Mesothelial cell of epicardium (in vitro differentiated cells): ENCODE measurements at places on chromosomes 16 and 17. TPM values are rescaled to one million over a fixed set of nuclear protein-coding genes. Genes with fewer than 3 reads are reported as not detected.

PPM1E gene
- total RNA-seq, result 0.31 to 0.32 TPM (median 0.31 TPM) in 3 replicates

CNGB1 gene
- 0.07 to 0.27 TPM (median 0.14 TPM) in 3 replicates for total RNA-seq

DNA sequence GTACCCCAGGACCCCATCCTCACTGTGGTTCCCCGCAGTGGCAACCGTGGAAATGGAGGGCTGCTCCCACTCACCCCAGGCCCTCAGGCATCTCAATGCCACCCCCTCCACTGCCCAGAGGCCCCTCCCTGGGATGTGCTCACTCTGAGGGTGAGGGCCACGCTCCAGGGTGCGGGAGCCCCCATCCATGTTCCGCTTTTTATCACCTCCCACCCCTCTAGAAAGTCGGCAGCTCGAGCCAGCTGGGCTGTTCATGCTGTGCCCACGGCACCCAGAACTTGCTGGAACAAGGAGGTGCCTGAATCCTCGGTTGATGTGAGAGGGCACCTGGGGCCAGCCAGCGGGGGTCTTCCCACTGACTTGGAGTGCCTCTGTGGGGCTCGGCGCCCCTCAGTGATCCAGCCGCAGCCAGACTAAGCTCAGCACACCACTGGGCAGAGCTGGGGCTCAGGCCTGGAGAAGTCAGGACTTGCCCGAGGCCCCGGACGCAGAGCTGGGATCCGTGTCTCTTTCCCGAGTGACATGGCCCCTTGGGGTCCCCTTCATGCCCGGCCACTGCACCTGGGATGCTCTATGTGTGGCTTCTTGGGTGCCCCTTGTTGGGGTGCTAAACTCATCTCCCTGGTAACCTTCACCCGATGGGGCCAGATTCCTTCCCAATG is 143.1 kb upstream of the GSE1 start:
- DNase-seq, result no peak

DNA sequence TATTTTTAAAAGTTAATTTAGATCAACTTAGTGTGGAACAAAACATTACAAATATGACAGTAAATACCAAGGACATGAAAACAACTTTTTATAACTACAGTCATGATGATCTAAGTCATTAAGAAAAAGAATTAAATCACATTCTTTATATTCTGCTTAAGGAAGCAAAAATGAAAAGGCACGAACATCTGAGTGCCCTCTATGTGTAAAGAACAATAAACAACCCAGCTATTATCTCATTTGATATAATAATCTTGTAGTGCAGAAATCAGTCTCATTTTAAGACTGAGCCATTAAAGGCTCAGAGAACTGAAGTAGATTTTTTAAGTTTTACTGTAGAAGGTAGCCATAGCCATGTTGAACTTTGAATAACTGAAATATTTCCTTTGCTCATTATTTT is 13.4 kb downstream of the MYO1D start:
- DNase-seq, result no peak

GRCh38 chr17:77602062-77602746 is 356.3 kb upstream of the TNRC6C start:
- DNase-seq, result no peak
